ENCODE measurements at places on chromosomes 1 and 21.

GRCh38 chr1:86701731-86702130 is 2.6 kb upstream of the SH3GLB1 start:
- no peak for DNase-seq

GRCh38 chr1:9821710-9822109 is 2.1 kb downstream of the CLSTN1 start:
- DNase-seq, result no peak

- DNase-seq, result no peak
Measured at GRCh38 chr1:172781513-172782140, 122.7 kb downstream of the FASLG start.

GRCh38 chr1:60978421-60979357 is 103.7 kb upstream of the NFIA start:
- DNase-seq, result no peak

- no peak for DNase-seq
Measured at GRCh38 chr1:66624412-66625060, 90.6 kb downstream of the SGIP1 start.

GRCh38 chr1:20472860-20473711 is 12.9 kb downstream of the CAMK2N1 start:
- DNase-seq, result no peak

- no peak for DNase-seq
Measured at GRCh38 chr1:183236158-183236725, 50.2 kb downstream of the LAMC2 start.

GRCh38 chr1:207124389-207124788 is 20.4 kb downstream of the C4BPA start:
- DNase-seq, result no peak

DNA sequence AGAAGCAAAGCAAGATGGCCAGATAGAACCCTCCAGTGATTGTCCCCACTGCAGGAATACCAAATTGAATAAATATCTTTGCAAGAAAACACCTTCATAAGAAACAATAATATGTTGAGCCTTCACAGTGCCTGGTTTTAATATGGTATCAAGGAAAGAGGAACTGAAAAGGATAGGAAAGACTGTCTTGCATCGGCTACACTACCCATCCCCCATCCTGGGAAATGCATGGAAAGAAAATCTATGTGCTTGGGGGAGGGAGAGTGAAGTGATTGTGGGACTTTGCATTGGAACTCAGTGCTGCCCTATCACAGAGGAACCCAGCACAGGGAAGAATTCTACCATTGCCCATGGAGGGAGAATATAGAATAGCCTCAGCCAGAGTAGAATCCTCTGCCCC is 28.6 kb upstream of the AK5 start:
- DNase-seq, result no peak

DNA sequence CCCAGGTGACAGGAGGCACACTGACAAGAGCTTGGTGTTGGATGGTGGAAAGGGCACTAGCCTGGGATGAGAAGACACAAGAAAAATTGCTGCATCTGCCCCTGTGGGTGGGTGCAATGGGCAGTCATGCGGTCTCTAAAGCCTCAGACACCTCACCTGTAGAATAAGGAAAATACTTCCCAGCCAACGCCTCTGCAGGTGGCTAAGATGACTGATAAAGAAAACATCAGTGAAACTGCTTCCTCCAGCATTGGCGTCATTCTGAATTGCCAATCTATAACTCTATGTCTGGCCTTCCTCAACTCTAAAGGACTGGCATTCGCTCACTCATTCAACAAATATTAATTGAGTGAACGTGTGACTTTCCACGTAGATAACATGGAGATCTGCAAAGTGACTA is 100.4 kb upstream of the F3 start:
- no peak for DNase-seq

Data from stimulated activated CD8-positive, alpha-beta memory T cell treated with anti-CD3 and anti-CD28 coated beads, Interleukin-2, amount 100 ng/mL, for 1 hour (primary cell).